NCI-H82 (cell line): ENCODE measurements at places on chromosomes 12 and 14.

GRCh38 chr12:87766044-87766443, 263.2 kb downstream of the C12orf50 start:
- no peak for DNase-seq

DNA sequence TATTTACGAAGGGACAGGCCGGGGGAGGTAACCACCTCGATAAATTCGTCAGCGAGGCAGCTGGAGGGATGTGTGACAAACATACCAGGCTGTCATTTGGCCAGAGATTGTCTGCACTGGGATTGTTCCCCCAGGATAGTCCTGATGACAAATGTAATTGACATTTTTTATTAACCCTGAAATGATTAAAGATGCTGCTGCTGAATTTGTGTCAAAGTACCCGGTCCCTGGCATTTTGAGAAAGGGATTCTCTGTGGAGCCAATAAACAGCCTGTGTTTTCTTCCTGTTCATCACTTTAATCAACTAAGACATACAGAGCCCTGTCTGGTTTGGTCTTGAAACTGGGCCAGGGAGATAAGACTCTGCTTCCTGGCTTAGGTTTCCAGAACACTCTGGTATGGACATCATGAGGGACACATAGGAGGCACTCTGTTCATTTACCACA, 117.6 kb downstream of the SLC25A47 start:
- DNase-seq, result no peak

DNA sequence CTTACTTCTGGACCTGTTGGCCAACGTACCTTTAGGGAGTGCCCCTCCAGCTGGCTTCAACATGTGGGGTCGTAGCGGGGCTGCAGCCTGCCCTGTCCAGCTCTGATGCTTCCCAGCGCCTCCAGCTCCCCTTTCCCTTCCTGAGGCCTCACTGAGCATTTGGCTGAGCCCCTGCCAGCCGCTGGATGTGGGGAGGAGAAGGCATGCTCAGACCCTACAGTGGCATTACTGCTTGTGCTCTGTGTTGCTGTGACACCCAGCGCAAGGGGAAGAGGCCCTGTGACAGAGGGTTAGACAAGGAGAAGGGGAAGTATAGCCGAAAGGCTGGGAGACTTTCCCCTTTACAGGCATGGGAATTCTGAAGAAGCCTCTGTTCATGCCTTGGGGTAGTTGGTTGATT, 145.9 kb downstream of the PRKCH start:
- DNase-seq, result no peak

DNA sequence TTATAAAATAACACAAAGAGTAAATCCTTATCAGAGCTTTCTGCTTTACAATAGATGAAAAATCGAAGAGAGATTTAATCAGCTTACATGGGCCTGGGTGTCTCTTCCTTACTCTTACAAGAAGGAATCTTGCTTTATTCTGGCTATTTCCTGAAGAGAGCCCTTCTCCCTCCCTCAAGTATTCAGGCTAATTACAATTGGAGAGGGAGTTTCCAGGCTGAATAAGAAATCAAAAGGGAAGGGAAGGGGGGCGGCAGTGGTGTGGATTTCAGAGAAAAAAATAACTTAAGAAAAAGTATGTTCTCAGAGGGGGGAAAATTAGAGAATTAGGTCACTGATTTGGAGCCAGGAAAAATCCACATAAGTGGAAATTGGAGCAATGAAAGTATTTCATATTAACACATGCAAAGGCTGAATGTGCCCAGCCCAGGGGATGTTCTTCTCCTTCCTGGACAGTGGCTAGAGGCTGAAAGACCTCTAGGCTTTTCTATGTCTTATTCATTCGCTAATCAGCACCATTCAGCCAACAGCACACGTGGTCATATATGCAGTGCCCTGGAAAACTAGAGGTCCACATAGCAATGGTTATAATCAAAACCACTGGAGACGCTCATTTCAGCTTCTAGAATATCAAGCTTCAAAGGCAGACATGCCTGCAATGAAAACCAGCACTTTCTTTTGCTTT, 158.9 kb upstream of the BTG1 start:
- DNase-seq, result peak; percentile 49

- peak; percentile 41 for DNase-seq
Observed at GRCh38 chr12:120830052-120830940, 73.9 kb downstream of the SPPL3 start.

GRCh38 chr14:60125918-60126317, 34.2 kb downstream of the PCNX4 start:
- no peak for DNase-seq

GRCh38 chr14:52895000-52895399, 55.9 kb downstream of the FERMT2 start:
- DNase-seq, result no peak

GRCh38 chr12:98465950-98466602, 49.3 kb upstream of the TMPO start:
- no peak for DNase-seq

DNA sequence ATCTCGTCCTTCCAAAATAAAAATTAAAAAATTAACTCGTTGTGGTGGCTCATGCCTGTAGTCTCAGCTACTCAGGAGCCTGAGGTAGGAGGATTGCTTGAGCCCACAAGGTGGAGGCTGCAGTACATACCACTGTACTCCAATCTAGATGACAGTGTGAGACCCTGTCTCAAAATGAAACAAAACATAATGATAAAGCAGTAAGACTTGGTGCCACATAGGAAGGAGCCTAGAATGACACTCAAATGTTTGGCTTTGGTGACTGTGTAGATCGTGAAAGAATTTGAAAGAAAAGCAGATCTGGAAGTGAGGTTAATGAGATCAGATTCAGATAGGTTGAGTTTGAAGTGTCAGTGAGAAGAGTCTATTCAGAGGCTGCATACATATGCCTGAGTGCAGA, 150.1 kb upstream of the ATP2B1 start:
- no peak for DNase-seq

DNA sequence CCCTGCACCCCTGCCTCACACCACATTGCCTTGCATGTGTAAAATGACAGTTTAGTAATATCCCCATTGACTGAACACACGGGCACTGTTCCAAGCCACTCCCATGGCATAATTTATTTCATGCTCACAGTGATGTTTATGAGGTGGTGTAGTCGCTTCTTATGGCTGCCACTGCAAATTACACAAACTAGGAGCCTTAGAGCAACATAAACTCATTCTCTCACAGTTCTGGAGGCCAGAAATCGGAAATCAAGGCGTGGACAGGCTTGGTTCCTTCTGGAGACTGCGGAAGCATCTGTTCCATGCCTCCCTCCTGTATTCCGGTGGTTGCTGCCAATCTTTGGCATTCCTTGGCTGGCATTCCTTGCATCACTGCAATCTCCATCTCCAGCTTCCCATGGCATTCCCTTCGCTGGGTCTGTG, 97.3 kb downstream of the RIN3 start:
- no peak for DNase-seq

DNA sequence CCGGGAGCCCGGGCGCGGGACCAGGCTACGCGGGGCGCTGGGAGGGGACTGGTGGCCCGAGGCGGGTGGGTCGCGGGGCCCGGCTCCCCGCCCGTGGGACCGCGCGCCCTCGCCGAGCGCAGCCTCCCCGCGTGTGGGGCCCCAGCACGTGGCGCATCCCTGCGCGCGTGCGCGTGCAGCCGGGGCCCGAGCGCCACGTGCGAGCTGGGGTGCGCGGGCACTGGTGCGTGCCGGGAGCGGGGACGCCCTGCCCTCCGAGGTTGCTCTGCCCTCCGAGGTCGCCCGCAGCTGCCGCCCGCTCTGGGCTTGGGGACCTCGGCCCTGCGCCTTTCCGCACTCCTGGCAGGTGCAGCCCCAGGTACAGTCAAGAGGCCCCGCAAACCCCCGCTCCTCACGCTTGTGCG, 365 bp upstream of the CCDC88C start:
- DNase-seq, result peak; percentile 57

- no peak for DNase-seq
Observed at GRCh38 chr14:57254884-57255283, 13.8 kb downstream of the EXOC5 start.

DNA sequence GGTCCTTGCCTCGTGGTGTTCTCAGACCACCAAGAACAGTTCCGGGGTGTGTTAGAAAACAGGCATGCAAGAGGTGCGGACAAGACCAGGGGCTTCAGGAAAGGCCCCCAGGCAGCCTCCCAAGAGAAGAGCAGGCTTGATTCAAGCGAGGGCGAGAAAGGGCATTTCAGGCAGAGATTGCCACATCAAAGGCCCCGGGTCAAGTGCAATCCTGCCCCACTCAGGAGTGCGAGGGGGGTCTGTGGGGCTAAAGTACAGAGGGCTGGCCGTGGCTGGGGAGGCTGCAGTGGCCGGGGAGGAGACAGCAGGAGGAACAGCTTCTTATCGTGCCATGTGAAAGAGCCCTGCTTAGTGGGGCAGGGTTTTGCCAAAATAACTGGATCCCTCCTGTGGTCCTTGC, 2.7 kb upstream of the BDKRB2 start:
- DNase-seq, result no peak

DNA sequence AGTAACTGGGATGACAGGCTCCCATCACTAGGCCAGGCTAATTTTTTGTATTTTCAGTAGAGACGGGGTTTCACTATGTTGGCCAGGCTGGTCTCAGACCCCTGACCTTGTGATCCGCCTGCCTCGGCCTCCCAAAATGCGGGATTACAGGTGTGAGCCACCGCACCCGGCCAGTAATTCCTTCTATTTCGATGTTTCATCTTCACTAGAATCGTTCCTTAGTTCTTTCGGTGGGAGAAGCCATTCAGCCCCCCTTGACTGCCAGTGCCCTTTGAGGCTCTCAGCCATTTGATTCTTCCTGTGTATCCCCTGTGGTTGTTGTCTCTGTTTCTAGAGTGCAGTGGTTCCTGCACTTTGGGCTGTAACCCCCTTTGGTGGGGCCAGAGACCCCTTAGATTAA, 174.1 kb downstream of the ETV6 start:
- DNase-seq, result no peak

DNA sequence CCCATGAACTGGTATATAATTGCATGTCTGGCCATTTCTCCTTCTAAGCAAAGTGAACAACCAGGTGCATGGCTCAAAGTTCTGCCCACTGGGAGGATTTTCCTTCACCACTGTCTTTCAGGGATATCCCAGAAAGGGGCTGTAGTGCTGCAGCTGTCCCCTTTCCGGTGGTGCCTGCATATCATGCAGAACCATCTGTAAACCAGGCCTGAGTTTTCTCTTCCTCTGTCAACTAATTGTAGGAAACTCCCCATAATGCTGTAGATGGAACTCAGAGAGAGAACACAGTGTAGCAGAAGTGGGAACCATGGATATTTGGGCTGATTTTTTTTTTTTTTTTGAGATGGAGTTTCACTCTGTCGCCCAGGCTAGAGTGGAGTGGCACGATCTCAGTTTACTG, 45.6 kb upstream of the CRY1 start:
- DNase-seq, result no peak

GRCh38 chr12:4943067-4943937, 33.6 kb downstream of the KCNA1 start:
- DNase-seq, result no peak

GRCh38 chr14:93977790-93978581, 1.6 kb upstream of the ASB2 start:
- DNase-seq, result no peak

DNA sequence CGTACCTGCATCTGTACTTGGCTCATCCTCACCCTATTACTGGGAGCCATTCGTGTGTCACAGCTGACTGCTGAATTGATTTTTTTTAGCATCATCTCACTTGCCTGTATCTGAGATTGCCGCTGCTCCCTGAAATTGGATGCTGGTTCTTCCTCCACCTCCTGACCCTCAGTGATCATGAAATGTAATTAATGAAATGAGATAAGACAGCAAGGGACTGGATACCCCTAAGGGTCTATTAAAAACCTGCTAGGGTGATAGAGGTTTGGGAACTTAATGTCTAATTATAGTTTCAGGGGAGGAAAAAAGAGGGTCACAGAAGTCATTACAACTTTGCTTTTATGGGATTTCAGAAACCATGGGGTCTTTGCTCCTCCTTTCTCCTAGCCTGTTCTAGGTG, 410.6 kb downstream of the DPF3 start:
- no peak for DNase-seq
